NAMALWA (cell line): ENCODE measurements at places on chromosomes 16 and 17.

GRCh38 chr16:89007371-89008249 is 30.6 kb upstream of the CBFA2T3 start:
- no peak for DNase-seq

GRCh38 chr17:80053102-80053501 is 16.7 kb downstream of the CCDC40 start:
- no peak for DNase-seq

- DNase-seq = no peak
Measured at GRCh38 chr17:38578229-38579082, 27.3 kb downstream of the SRCIN1 start.

GRCh38 chr16:85126705-85127378 is 14.6 kb upstream of the CIBAR2 start:
- DNase-seq = no peak

DNA sequence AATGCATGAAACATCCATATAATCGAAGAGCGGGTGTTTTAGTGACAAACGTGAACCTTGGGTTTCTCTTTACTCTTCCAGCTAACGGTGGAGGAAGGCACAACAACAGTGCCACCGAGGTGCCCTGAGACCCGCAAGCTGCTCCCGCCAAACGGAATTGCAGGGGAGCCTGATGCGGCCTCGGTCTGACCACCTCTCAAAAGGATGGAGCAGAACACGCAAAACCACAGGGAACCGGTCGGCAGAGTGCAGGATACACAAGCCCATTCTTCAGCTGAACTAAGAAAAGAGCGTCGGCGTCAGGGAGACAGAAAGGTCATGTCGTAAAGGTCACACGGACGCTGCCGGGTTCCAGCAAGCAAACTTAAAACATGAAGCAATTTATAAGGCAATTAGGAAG is 109.5 kb upstream of the ZNF750 start:
- DNase-seq = no peak

DNA sequence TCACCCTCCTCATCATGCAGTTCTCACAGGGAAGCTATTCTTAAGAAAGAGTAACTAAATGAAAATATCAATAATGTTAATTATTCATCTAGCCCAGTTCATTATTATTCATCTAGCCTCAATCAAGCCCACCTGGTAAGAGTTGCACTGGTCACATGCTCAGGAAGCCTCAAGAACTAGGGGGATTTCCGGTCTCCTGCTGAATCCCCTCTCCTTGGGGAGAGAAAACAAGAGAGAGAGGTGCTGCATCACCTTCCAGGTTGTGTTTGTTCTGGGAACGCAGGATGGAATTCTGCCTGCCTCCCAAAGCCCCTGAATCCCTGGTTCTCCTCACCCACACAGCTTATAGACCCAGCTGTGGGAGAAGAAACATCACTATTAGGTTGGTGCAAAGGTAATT is 164.0 kb downstream of the PMP22 start:
- DNase-seq = no peak

GRCh38 chr17:79322211-79323123 is 247.8 kb downstream of the ENGASE start:
- DNase-seq = no peak

DNA sequence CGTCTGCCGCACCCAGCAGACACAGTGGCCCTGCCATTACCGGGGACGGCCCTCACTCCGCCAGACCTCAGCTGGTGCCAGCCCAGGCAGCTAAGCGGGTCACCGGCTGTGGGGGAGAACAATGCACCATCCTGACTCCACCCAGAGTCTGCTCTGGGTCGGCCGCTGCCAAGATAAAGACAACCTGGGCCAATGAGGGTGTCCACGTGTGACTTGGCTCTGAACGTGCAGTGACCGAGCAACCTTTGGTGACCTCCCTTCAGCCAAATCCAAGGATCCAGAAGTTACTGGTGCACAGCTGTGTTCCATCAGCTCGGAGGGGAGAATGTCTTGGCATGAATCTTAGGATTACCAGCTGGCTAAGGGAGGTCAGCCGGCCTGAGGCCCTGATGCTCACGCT is 155.9 kb downstream of the NTN1 start:
- no peak for DNase-seq

GRCh38 chr17:48134912-48135480 is 27.4 kb downstream of the SNX11 start:
- DNase-seq = peak; percentile 37

- peak; percentile 33 for DNase-seq
Measured at GRCh38 chr17:57006040-57006439, 28.1 kb downstream of the SCPEP1 start.

GRCh38 chr16:75130150-75130771 is 13.7 kb upstream of the LDHD start:
- no peak for DNase-seq

DNA sequence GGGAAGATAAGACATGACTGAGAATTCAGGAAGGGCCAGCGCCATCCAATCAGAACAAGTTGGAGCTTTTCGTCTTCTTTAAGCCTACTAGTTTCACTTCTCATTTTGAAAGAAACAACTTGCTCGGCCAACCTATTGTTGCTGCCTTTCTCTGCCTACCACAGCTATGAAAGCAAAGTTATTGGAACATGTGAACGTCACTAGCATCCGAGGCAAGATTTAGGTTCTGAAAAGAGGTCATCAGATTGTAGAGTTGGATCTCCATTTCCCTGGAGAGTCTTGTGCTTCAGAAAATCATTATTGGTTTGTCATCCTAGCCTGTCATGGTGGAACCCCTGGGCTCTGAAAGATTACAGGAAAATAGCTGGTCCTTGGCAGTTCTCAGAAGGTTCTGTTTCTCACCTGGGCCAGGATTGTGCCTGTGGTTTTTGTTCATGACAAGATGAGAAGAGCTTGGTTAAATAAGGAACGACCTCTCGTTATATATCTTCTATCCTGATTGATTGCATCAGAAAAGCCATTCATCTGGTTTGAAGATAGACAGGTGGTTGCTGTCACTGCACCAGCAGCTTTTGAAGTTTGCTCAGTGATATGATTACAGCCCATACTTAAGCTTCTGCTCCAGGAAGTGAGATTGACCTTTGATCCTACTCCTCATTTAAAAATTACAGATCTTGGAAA is 25.3 kb downstream of the CDH13 start:
- DNase-seq = peak; percentile 19

GRCh38 chr16:726438-727290 is at the start of the genes CCDC78 and HAGHL:
TSS of gene CCDC78 (minus strand) at chr16:726443. CDS start at chr16:726367, 76 bp downstream.
TSS of gene HAGHL (plus strand) at chr16:727106. CDS start at chr16:727510, 404 bp downstream.
- peak; percentile 65 for DNase-seq

- no peak for DNase-seq
Measured at GRCh38 chr17:44293509-44294226, 14.7 kb upstream of the RUNDC3A start.

- DNase-seq = no peak
Measured at GRCh38 chr16:79723583-79724168, 123.1 kb upstream of the MAF start.

- no peak for DNase-seq
Measured at GRCh38 chr16:52090080-52090479, 456.9 kb downstream of the TOX3 start.

DNA sequence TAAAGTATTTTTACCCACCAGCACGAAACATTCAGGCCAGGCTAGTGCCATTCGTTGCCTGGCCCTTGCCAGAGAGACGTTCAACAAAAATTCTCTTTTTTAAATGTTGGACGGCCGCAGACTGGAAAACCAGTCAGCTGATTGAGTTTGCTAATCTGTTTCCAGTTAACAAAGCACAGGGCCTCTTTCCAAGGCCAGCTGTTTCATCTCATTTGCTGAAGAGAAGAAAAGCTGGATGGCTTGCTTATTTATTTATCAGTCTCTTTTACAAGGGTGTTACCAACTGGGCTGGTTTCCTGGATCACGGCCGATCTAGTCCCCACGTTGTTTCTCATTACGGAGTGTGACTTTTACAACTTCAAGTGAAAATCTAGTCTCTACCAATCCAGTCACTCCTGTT is 418.7 kb upstream of the DYNLRB2 start:
- no peak for DNase-seq

GRCh38 chr17:14295676-14296075 is 5.2 kb upstream of the HS3ST3B1 start:
- no peak for DNase-seq

- no peak for DNase-seq
Measured at GRCh38 chr16:87093804-87094555, 223.2 kb downstream of the C16orf95 start.

- DNase-seq = no peak
Measured at GRCh38 chr17:48593126-48593829, at the start of gene HOXB5. TSS of gene HOXB5 (minus strand) at chr17:48593779. CDS start at chr17:48593682, 97 bp downstream.

DNA sequence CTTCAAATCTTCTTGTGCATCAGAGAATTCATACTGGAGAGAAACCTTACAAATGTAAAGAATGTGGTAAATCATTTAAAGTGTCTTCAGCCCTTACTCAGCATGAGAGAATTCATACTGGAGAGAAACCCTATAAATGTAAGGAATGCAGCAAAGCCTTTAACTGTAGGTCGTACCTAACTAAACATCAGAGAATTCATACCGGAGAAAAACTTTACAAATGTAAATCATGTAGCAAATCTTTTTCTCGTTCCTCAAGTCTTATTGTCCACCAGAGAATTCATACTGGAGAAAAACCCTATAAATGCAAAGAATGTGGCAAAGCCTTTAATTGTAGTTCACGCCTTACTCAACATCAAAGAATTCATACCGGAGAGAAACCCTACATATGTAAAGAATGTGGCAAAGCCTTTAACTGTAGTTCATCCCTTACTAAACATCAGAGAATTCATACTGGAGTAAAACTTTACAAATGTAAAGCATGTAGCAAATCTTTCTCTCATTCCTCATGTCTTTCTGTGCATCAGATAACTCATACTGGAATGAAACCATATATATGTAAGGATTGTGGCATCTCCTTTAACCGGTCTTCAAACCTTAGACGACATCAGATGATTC is 118.5 kb upstream of the ZNF267 start:
- DNase-seq = no peak

- DNase-seq = no peak
Measured at GRCh38 chr16:28308794-28309584, 16.7 kb downstream of the SBK1 start.

DNA sequence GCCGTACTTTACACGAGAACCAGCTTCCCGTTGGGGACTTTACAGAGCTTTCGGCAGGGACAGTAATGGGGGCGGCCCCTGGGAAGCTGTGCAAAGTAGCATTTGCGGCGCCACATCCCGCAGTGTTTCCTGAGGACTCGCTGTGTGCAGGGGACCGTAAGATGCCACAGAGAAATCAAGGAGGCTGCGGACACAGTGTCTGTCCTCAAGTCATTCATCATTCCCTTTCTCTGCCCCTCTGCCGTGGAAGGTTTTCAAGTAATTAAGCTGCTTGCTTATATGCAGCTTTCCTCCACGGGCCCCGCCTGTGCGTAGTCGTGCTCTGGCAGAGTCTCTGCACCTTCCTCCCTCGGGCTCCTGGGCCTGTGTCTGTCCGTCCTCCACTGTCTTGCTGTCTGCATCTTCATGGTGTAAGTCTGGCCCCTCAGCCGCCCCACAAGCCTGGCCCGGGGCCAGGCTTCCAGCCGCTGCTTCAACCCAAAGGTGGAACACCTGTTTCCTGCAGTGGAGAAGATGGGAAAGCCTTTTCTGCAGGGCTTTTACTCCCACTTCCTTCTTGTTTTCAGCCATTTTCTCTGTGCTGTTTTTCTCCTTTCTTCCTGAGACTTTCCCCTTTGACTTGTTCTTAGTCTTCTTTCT is 216.9 kb upstream of the CHMP6 start:
- no peak for DNase-seq

GRCh38 chr16:72856797-72857196 is 191.1 kb downstream of the ZFHX3 start:
- peak; percentile 56 for DNase-seq

DNA sequence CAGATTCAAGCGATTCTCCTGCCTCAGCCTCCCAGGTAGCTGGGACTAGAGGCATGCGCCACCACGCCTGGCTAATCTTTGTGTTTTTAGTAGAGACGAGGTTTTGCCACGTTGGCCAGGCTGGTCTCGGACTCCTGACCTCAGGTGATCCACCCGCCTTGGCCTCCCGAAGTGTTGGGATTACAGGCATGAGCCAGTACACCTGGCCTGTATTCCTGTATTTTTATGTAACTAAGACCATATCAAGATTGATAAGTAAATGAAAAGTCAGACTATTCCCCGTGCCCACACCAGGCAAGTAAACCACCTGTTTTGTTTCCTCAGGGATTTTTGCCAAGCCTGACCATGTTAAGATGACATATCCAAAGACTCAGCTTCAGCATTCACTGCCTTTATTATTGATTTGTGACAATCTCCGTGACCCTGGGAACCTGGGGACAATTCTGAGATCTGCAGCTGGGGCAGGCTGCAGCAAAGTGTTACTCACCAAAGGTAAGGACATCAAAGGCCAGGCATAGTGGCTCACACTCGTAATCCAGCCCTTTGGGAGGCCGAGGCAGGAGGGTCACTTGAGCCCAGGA is 5.6 kb downstream of the MRM3 start:
- no peak for DNase-seq

DNA sequence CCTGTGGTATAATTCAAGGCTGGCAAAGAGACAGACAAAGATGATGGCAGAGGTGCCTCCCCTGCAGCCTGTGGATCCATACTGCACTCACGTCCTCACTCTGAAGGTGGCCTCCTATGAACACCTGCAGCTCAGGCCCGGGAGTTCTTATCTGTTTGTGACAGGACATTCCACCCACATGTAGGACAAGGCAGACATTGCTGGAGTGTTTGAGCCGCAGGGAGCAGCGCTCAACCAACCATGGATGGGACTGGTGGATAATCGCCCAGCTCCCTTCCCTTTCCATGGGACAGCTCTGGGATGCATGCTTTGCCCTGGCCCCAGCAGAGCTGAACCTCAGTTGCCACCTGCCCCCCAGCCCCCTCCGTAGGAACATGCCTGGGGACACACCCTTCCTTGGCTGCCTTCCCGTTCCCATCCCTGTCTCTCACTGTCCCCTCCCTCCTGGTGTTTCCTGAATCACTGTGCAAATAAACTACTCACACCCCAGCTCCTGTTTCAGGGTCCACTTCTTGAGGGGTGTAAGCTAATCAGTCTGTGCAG is 22.2 kb downstream of the ITPRIPL2 start:
- no peak for DNase-seq

DNA sequence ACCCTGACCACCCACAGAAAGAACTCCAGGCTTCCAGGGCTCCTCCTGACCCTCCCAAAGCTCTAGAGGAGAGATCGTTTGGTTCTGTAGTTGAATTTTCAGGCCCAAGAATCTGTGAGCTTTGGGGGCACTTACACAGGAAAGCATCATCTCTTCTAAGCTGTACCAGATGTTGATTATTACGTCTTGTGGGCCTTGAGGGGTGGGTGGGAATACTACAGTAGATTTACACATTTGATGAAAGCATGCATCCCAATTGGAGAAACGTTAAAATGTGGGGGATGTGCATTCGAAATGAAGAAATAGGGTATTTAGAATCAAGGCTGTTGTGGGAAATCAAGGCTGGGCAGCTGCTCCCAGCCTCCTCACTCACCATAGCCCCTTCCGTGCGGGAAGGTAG is 61.9 kb downstream of the MGAT5B start:
- DNase-seq = no peak

GRCh38 chr16:11088831-11089230 is 144.5 kb downstream of the CLEC16A start:
- no peak for DNase-seq

DNA sequence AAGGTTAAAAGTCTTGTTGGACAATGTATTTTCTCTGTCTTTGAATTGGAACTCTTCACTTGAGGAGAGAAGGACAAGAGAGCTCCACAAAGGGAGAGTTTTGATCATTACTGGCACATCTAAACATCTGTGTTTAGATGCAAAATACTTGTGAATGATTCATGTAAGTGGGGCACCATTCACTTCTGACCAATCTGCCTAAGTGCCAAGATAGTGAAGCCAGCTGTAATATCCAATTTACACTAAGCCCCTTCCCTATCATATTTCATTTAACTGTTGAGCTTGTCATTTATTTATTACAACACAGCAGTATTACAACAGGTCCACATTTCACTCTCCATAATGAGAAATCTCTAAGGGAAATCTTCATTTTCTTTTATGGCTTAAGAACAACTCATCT is 832.3 kb upstream of the GOT2 start:
- DNase-seq = no peak
